ENCODE measurements at places on chromosomes 2 and 18. TPM values are rescaled to one million over a fixed set of nuclear protein-coding genes. Genes with fewer than 3 reads are reported as not detected.

The HIBCH gene
- total RNA-seq, result 55.7 TPM

The GAL3ST2 gene
- 0.86 TPM for total RNA-seq

The GPR45 gene
- not detected for total RNA-seq

The RNU2-63P gene
- total RNA-seq, result 13.0 TPM

The HOXD4 gene
- 0.67 TPM for total RNA-seq

The TXNDC2 gene
- total RNA-seq, result 0.29 TPM

The COL6A3 gene
- 544 TPM for total RNA-seq

The KATNAL2 gene
- total RNA-seq, result 8.9 TPM

The CXCR1 gene
- total RNA-seq, result not detected

The ANKZF1 gene
- 58.3 TPM for total RNA-seq

The EFR3B gene
- 15.4 TPM for total RNA-seq

The MAP3K19 gene
- not detected for total RNA-seq

Measured in mesothelial cell of epicardium (in vitro differentiated cells).